ENCODE measurements at places on chromosomes 2 and 18.
A peak's percentile ranks its signal among the peaks of the same experiment; 100 is the strongest.

DNA sequence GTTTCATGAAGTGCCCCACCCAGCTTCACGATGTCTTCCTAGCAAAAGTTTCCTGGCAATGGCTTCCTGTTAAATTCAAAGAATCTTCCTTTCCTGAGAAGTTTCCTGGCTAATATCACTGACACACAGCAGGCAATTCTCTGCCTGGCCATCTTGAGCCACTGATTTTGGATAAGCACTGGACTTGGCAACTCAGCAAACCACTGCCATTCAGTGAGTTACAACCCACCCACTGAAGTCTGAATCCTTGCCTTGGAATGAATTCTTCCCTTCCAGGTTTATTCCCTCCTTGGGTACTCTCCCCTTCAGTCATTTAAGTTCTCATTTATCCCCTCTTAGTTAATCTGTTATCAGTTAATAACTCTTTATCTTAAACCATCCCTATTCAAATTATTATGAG lies 426.0 kb downstream of the MBD2 start:
- peak; percentile 56 for DNase-seq

DNA sequence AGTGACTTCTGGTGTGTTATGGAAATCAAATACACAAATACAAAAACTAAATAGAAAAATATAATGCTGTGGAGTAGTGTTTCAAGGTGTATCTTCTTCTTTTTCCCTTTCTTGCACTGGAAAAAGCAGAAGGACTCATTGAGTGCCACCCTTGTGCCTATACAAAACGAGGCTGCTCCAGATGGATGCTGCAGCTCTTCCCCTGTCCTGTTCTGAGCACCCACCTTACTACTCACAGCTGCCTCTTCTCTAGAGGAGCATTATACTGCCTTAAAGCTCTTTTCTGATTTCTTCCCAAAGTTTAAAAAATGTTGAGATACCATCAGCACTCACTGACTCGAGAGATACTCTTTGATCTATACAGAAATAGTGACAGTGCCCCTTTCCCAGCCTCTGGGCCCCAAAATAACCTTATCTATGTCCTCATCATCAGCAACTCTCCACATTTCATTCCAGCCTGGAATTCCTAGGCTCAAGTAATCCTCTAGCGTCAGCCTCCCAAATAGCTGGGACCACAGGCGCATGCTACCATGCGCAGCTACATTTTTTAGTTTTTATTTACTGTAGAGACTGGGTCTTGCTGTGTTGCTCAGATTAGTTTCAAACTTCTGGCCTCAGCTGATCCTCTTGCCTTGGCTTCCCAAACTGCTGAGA lies 1356.1 kb upstream of the NRXN1 start:
- DNase-seq = no peak

DNA sequence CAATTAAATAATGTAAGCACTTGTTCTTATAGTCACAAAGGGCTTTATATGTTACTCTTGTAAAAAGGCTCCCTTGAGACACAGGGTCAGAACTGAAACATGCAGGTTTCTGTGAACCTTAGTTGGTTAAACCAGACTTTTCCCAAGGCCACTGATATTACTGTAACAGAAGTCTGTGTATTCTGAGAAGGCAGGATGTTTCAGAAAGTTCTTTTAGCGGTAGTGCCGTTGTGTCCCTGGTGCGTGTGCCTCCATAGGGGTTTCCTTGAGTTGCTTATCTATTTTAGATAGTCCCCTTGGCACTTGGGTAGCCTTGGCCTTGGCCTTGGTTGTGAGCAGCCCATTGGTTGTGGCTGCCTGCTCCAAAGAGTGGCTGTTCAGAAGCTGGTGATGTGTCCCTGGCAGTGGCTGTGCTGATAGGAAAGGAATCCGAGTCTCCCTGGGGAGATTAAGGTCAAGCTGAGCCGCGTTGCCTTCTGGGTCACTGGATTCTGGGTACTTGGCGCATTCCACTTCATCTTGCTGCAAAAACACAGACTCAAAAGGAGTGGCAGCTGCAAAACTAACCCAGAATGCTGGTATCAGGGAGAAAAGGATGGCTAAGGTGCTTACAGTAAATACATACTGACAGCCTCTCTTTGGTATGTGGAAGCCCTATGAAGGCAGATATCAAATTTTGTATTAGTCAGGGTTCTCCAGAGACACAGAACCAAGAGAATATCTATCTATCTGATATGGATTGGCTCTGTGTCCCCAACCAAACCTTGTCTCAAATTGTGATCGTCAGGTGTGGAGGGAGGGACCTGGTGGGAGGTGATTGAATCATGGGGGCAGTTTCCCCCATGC lies 69.7 kb downstream of the FHOD3 start:
- no peak for DNase-seq

DNA sequence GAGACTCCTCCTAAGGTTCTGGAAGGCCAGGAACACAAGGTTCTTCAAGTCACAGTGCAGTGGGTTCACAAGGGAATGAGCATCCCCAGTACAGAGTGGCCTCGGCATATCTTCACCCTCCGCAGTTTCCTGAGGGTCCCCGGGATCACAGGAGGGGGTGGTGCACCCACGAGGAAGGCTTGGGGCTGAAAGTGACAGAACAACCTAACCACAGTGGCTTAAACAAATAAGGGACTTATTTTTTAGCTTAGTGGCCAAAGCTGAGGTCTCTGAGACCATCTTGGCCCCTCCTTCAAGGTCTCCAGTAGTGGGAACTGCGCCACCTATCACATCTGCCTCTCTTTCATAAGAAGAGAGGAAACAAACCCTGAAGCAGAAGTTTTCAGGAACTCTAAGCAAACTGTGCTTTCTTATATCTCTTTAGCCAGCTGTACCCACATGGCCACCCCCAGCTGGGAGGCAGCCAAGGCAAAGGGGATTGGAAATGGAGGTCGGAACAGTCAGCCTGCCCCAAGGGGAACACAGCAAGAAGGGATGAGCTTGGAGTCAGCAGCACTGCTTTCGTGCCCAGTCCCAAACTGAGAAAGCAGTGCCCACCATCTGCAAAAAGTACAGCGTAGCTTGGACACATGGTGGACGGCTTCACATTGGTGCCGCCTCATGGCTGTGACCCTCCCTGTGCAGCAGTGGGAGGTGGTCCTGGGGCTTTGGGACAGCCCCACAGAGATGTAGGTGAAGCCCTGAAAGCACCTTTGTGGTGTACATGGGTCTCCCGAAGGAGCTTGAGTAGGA lies 260.0 kb upstream of the ID2 start:
- DNase-seq = no peak

DNA sequence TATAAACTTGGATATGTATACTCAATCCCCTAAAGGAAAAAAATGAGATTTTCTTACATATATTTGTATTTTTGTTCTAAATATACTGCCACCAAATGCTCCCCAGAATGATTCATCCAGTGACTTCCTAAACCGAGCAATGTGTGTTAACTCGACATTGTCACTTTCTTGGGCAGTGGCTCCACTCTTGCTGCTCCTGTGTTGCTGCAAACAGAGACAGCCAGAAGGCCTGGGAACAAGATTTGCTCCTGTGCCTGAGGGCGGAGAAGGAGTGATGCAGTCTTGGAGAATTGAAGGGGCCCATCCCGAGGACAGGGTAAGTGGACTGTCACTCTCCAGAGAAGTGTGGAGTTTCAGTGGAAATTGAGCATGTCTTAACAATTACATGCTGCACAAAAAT lies 32.7 kb downstream of the DSG4 start:
- no peak for DNase-seq

DNA sequence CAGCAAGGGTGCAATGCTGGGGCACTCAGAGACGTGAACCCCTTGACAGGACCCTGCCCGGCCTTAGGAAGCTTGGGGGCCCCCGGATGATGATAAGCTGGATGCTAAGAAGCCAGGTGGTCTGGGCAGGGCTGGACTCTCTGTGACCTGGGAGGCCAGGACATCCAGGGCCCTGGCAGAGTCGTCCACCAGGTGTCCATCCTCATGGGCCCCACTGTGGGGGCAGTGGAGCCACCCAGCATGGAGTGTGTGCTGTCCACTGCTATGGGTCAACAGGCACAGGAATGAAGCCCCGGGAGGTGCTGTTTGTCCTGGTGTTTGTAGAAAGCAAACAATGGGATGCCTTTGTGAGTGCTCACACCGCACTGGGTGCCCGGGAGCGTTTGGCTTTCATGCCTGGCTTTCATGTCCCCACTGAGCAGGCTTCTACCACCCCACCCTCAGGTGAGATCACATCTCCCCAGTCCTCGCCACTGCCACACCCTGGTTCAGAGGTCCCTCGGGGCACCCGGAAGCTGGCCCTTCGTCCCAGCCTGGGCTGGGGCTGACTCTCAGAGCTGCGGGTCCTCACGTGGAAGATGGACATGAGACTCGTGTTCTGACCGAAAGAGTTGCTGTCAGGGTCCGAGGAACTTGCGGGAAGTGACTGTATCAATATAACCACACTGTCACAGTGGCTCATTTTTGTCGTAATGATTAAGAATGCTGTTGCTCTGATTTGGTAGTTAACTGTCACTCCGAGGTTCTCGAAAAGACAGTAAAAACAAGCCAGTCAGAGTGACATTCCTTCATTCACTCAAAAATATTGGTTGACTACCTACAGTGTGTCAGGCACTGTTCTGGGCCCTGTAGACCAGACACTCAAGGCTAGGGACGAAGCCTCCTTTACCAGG lies 53.3 kb downstream of the INHBB start:
- no peak for DNase-seq

- no peak for DNase-seq
Observed at GRCh38 chr2:227796045-227796711, 17.5 kb upstream of the CCL20 start.

DNA sequence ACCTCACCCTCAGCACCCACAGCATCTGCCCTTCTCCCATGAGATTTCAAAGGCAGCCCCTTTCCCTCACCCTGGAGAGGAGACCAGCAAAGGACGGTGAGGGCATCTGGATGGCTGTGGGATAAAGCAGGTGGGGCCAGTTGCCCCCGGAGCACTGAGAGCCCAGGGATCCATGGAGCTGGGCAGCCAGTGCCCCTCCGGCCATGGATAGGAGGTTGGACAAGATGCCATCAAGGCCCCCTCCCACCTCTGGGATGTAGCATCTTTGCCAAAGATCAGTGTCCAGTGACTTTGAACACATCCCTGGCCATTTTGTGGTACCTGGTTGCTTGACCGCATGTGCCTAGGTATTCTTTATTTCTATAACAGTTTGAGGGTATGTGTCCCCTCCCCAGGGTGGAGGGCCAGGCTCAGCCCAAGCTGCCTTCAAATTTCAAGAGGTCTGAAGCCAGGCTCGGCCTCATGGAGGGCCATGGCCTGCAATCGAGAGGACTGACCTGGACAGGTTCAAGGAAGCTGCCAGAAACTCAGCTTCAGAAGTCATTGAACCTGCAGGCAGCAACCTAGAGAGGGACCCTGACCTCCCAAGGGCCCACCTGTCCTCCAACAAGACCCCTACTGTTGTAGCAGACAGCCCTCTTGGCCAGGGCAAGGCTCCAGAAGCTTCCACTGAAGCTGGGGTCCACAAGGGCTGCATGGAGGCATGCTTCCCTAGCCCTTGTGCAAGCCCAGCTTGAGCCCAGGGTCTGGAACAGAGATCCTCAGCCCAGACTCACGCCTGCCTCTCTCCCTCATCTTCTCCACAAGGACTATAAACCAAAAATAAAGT lies 55.5 kb upstream of the BIN1 start:
- DNase-seq = no peak

DNA sequence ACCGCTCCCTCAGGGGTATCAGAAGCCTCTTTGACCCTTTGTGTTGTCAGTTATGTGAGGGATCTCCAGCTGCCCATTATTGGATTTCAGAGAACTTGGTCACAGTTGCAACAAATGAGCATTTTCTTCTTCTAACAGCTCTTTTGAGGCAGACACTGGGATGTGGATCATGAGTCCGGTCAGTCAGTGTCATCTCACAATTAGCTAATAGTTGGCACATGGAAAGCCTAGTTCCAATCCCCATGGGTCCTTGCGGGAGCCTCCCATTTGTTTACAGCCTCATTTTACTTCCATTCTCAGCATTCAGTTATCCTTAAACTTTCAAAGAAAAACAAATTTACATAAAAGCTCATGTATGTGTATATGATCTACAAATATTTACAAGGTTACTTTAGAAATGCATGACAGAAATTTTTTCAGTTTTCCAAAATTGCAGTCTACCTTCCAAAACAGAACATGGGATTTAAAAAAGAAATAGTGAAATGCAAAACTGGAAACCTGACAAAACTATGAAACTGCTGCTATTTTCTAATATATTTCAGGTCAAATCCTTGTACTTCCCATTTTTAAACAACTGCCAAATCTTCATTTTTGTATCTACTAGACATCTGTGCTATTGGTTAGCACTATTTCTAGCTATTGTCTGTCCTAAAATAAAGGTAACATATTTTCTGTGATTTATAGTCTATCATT lies 547.1 kb upstream of the ZEB2 start:
- peak; percentile 53 for DNase-seq

DNA sequence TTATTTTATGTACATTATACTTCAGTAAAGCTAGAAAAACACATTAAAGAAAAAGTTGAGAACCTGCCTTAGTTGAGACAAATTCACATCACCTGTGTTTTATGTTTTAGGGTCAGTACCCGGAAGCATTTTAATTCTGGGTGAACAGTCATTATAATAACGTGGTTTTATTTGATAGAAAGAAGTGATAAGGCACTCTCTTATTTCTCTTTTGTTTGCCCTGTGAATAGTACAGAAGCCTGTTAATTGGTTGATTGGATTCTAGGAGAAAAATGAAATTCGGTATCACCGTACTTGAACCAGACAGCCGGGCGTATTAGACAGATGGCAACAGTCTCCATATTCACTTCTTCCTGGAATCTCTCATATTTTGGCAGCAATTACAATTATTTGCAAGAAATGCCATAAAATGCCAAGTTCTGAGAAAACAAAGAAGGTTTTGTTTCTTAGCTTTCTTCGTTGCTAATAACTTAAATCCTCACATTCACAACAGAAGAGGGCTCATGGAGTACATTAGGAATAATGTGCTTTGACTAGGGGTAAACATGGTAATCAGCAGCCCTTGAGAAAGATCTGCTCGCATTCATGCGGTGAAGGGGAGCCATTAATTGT lies 168.7 kb upstream of the RASGRP3 start:
- DNase-seq = no peak

All from fibroblast of mammary gland (primary cell).